ENCODE measurements at places on chromosomes 5 and 9. TPM values are rescaled to one million over a fixed set of nuclear protein-coding genes. Genes with fewer than 3 reads are reported as not detected.

The NIPAL4 gene
- total RNA-seq: 0.32 TPM

The ZDHHC12 gene
- total RNA-seq: 22.4 TPM

The GABRA6 gene
- not detected for total RNA-seq

The FAXDC2 gene
- total RNA-seq: not detected

The SLC22A4 gene
- total RNA-seq: 4.3 TPM

The OR1L1 gene
- total RNA-seq: not detected

The PCDHGA3 gene
- not detected for total RNA-seq

DNA sequence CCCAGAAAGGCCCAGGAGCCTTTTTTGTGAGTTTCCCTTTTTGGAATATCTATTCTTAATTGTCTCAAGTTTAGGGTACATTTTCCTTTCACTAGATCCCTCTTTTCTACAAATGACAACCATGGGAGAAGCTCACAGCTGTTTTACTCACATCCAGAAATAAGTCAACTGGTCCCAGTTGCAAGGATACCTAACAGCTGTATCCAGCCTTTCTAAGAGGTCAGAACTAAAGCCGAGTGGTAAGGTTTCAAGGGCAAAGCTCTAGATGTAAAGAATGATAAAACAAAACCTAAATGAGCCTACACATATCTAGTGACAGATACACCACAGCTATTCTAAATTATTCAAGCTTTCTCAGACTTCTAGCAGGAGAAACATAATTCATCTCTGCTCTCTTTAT, 4.4 kb downstream of the FGF10 start:
- no peak for DNase-seq

- peak; percentile 33 for DNase-seq
Measured at GRCh38 chr9:112711050-112711689, 6.7 kb downstream of the INIP start.

DNA sequence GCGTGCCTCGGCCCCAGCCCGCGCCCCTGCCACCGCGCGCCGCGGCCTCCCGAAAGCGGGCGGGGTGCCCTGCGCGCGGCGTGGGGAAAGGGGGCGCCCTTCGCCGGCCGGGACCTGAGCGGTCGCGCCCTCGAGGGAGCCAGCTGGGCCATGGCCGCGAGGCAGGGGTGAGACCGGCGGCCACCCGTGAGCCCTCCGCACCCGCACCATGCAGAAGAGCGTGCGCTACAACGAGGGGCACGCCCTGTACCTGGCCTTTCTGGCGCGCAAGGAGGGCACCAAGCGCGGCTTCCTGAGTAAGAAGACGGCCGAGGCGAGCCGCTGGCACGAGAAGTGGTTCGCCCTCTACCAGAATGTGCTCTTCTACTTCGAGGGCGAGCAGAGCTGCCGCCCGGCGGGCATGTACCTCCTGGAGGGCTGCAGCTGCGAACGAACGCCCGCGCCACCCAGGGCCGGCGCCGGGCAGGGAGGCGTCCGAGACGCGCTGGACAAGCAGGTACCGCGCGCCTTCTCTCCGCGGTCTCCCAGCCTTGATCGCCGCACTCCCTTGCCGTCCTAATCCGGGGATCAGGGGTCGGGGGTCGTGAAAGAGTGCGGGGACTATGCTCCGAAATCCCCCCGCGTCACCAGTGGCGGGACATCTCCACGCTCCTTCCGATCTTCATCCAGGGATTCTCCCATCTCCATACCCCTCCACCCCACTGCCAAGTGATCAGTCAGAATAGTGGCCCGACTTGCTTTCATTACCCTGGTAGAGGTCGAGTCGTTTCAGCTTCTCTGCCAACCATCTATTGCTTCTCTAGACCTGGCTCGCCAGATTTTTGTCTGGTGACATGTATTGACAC, 590 bp downstream of the RASGRF2 start:
- DNase-seq: no peak

GRCh38 chr5:14920121-14920520, 48.5 kb upstream of the ANKH start:
- DNase-seq: no peak

DNA sequence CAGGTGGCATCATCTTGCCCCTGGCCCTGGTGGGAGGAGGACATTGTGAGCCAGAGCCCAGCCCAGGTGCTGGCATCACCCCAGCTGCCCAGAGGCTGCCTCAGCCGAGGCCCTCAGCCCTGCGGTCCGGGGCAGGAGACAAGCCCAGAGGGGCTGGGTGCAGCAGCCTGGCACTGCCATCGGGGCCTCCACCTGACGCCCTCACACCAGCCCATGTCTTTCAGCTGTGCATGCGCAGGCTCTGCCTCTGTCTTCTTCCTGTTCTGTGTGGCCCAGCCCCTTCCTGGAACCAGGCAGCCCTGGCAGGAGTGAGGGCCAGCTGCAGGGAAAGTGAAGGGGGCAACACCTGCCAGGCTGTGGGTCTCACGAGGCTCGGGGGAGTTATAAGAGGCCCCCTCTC, 4.8 kb upstream of the CEL start:
- DNase-seq: no peak

GRCh38 chr5:80093796-80094195, 58.6 kb downstream of the THBS4 start:
- DNase-seq: no peak

GRCh38 chr9:21778304-21778703, 24.1 kb upstream of the MTAP start:
- no peak for DNase-seq

Measured in NCI-H460 (cell line).